CD4-positive, alpha-beta T cell treated with Interleukin-17A for 4 hours (primary cell): ENCODE measurements at places on chromosomes 6 and 20.
A peak's percentile ranks its signal among the peaks of the same experiment; 100 is the strongest.

DNA sequence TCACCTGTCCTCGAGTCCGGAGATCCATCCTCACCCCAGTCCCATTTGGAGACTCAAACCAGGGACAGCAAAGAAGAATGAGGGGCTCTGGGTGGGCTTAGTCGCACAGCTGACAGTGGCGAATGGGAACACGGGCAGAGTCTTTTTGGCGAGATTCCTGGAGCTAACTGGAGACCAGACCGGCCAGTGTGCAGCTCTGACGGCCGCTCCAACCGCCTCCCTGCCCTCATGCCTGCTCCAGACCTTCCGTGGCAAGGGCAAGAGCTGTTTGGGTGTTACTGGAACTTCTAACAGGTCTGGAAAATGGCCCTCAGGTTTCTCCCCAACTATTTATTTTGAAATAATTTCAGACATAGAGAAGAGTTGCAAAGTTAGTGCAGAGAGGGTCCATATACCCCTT is 75.6 kb downstream of the IRF4 start:
- DNase-seq = no peak

DNA sequence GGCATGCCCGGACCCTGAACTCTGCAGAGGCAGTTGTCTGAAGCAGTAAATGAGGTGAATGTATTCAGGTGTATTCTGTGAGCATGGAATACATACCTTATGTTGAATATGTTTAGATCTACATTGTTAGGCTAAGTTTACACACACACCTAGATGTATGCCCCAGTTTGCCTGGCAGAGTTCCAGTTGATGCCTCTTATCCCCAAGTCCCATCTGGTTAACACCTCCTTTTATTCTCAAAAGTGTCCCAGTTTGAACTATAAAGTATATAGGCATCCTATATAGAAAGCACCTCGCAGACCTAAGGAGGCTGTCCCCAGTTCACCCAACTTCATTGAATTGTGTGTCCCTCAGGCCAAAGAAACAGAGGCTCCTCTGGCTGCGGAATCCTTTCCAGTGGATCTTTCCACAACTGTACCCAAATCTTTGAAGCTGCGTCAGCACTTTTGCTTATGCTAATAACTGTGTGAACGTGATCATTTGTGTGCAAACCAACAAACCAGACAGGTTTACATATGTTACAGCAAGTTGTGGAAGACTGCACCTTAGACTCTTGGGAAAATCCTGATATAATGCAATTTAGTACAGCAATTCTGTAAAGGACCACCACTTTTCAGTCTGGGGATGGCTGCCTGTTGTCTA is 4.8 kb upstream of the DHX35 start:
- DNase-seq = no peak

- DNase-seq = no peak
Measured at GRCh38 chr6:142845143-142845571, 99.8 kb downstream of the HIVEP2 start.

DNA sequence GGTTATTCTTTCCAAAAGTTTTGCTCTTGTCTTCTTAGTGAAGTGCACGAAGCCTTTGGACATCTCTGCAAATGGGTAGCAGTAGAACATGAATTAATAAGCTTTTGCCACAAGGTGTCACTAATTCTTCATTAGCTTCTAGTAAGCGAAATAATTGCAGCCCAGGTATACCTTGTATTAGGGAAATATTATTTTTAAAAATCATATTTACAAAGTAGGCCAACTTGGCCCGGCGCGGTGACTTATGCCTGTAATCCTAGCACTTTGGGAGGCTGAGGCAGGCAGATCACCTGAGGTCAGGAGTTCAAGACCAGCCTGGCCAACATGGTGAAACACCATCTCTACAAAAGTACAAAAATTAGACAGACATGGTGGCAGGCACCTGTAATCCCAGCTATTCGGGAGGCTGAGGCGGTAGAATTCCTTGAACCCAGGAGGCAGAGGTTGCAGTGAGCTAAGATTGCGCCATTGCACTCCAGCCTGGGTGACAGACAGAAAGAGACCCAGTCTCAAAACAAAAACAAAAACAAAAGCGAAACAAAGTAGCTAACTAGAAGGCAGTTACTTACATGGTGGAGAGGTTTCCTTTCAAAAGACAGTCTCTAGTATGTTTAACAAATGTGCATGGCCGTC is 8.8 kb upstream of the RSPH3 start:
- no peak for DNase-seq

DNA sequence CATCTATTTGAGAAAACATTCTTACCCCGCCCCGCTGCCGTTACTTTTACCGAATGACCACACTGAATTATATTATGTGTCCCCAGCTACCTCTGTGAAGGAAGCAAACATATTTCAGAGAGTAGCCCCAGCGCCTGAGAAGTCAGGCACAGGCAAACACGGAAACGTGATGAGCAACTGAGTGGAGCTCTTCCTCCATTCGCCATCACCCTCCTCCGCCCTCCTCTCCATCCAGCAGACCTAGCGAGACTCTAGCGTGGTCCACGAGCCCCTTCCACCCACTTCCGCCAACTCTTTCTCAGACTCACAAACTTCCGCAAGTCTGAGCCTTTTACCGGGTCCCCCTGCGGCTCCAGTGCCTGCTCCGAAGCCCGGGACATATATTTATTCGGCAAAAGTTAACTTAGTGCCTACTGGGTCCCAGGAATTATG is 582 bp downstream of the SNRPB start:
- DNase-seq = peak; percentile 64

GRCh38 chr6:114436691-114437090 is 93.9 kb upstream of the HS3ST5 start:
- no peak for DNase-seq
